NCI-H460 (cell line): ENCODE measurements at places on chromosomes 6 and 20.

- DNase-seq, result no peak
These were observed 33.7 kb downstream of the SPTLC3 start for GRCh38 chr20:13042458-13042794.

- no peak for DNase-seq
These were observed 636.3 kb downstream of the PTPRT start for GRCh38 chr20:42553374-42553773.

DNA sequence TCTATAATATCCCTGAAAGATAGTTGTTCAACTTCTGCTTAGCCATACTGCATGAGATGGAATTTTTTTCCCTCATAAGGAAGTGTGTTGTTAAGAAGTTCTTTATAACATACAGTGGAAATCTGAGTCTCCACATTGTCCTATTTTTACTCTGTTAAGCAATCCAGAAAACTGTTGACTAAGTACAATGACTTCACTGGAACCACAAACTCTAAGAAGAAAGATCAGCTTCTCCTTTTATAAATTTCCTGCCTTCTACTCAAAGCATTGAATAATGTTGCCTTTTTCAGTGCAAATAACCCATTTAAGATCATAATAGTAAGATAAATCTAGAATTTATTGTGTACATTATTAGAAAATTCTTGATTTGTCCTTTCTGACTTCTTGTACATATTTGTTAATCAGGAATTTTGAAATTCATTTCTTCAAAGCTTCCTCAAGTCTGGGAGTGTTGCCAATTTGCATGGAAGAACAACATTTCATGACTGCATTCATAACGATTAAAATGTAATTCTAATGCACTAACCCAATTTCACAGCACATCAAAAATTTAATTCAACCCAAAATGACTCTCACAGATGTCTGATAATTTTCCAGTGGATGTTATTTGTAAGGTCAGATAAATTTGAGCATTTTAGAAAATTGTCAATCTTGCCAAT, 45.6 kb upstream of the ANKEF1 start:
- DNase-seq, result no peak

GRCh38 chr6:31035862-31036497, 25.7 kb downstream of the MUC22 start:
- DNase-seq, result no peak

GRCh38 chr6:15269011-15269410, 23.1 kb downstream of the JARID2 start:
- no peak for DNase-seq
